ENCODE measurements at places on chromosomes 4 and X.

DNA sequence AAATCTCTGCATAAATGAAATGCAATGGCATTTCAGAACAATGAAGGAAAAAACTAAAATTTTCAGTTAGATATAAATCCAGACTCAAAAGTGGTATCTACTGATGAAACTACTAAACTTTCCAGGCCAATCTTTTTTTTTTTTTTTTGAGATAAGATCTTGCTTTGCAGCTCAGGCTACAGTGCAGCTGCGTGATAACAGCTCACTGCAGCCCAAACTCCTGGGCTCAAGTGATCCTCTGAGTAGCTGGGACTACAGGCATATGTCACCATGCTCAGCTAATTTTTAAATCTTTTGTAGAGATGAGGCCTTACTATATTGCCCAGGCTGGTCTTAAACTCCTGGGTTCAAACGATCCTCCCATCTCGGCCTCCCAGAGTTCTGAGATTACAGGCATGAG is 1228.2 kb upstream of the ADGRL3 start:
- DNase-seq = no peak

GRCh38 chrX:40158036-40158706 is 60.4 kb upstream of the BCOR start:
- DNase-seq = no peak

DNA sequence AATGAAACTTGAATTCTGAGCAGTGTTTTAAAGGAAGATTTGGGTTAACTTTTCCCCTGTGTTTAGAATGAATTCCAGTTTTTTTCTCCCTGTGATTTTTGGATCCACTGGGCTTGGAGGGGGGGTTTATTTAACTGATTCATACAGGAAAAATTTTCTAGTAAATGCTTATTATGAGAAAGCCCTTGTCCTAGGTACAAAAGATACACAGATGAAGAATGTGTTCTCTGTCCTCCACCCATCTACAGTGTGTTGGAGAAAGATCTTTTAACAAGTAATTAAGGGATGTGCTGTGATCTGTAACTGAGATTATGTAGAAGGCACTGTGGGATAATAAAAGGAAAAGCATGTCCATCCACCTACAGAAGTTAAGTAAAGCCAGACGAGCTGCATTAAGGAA is 103.9 kb downstream of the STIM2 start:
- no peak for DNase-seq

DNA sequence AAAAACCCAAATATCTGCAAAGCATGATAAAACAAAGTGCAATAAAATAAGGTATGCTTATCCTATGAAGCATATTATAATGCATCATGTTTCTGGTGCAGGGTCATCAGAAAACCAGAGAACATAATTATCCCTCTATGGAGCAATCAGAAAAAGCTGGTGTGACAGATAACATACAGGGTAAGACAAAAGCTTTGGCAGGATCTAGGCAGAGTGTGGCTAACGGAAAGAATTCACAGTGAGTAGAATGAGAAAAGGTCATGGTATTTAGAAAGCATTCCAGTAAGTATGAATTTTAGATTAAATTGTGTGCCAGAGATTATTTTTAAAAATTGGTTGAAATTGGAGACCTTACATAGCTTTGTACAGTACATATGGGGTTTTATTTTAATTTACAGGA is 29.0 kb upstream of the UGT2B4 start:
- no peak for DNase-seq

DNA sequence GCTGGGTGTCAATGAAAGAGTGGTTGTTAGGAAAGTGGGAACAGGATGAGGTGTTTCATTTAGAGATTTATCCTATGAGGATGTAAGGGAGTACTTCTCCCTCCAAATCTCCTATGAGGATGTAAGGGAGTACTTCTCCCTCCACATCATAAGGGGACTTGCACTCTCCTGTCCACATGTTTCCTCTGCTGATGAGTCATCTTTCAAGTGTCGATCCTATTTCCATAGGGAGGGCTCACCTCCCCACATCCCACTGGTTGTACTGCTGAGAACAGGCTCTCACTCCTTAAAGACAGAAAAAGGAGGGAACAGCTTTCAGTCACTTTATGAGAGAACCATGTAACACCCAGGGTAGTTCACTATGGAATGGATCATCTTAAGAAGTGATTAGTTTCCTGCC is 65.0 kb downstream of the INPP4B start:
- no peak for DNase-seq

- no peak for DNase-seq
These were observed 118.4 kb downstream of the FAM53A start for GRCh38 chr4:1565598-1566295.

DNA sequence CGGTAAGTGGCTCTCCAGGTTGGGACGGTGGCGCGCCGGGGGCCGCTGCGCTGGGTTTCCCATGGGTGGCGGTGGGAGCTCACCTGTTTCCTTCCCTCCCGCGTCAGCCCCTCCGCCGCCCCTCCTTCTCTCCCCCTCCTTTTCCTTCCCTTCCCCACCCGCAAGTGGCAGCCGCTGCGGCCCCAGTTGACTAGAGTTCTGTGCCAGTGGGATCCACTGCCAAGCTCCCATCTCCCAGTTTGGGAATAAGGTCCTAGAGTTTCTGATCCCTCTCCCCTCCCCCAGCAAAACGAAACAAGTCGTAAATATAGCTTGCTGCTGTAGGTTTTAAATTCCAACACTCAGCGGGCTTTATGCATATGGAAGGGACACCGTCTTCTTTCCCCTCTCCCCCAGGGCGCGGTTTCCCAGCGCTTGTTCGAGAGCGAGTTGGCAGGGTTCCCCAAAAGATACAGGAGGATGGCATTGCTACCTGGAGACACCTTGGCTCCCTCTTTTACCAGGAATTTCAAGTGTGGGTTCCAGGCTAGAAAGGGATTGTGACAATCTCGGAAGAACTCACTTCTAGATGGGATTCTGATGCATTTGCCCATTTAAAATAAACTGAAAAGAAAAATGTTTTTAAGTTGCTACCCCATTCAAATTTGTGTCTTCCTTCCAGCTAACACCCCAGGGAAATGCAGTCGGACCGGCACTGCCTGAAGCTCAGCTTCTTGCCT is 1.2 kb downstream of the TLL1 start:
- DNase-seq = no peak

- peak; percentile 25 for DNase-seq
These were observed 46.1 kb upstream of the VEGFC start for GRCh38 chr4:176838601-176839433.

DNA sequence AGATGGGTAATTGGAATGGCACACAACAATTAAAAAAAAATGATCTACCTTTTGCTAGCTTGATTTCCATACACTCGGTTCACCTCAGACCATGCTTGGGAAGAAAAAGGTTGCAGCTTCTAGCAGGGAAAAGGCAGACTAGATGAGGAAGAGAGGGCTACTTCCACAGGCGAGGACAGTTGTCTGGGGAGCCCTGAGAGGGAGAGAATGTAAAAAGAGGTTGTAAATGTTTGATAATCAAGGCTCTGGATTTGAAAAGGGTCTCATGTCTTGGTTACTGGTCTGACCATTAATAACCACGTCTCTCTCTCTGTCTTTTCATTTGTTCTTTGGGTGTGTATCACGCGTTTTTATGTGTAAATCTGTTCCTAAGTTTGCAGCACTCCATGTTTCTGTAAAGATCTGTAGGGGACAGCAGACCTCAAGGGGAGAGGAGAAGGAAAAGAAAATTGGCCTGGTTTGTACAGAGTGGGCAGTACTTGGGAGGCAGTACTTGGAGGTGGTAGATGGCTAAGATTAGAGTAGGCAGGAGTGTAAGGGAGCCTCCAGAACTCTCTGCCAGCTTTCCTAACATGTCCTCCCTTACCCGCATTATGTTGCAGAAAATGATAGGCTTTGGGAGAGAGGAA is 750 bp downstream of the ARMCX5 start:
- peak; percentile 4 for DNase-seq

- no peak for DNase-seq
These were observed 6.9 kb upstream of the CTSO start for GRCh38 chr4:155960522-155960921.

DNA sequence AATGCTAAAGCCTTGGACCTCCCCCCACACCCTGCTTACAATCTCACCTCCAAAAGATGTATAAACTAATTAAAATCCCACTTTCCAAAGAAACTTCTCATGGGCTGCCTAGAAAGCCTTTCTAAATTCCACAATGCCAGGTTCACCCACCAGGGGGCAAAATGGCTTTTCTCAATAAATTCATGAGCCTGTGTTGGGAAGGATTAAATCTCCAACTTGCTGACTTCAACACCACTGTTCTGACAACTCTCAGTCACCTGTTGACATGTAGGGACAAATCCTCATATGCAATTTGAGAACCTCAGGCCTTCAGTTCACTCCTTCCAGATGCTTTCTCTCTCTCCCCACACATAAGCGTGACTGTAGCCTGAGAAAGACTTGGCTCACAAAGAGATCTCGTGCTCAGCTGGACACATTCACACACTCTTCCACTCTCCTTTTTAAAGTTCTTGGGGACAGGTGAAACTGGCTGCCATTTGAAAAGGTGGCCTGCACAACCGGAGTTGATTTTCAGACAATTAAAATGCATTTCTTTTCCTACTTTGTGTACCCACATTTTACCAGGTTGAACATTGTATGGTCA is 88.6 kb upstream of the PRPS2 start:
- no peak for DNase-seq

- no peak for DNase-seq
These were observed 78.6 kb downstream of the HAUS3 start for GRCh38 chr4:2163311-2163821.

Measured in inflammatory macrophage treated with lipopolysaccharide for 1 hour (primary cell).